AML-193 (cell line): ENCODE measurements at places on chromosomes 1 and 21.

DNA sequence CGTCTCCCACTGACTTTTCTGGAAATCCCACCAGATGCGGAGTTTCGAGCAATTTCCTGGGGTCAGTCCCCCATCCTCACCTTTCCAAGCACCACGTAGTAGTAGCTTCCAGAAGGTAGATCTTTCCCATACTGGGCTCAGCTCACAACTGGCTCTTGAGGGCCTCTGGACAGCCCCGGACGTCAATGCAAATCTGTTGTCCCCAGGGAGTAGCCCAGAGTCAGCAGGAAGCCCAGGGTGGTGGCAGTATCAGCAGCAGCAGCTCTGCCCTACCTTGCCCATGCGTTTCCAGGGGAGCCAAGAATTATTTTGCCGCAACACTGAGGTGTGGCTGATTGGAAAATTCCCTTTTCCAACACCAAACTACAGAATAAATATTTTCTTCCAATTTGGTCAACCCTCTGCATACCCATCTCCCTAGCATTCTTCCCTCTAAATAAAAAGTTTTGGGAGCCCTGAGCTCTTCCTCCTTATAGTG, 70.3 kb downstream of the CD46 start:
- no peak for DNase-seq

DNA sequence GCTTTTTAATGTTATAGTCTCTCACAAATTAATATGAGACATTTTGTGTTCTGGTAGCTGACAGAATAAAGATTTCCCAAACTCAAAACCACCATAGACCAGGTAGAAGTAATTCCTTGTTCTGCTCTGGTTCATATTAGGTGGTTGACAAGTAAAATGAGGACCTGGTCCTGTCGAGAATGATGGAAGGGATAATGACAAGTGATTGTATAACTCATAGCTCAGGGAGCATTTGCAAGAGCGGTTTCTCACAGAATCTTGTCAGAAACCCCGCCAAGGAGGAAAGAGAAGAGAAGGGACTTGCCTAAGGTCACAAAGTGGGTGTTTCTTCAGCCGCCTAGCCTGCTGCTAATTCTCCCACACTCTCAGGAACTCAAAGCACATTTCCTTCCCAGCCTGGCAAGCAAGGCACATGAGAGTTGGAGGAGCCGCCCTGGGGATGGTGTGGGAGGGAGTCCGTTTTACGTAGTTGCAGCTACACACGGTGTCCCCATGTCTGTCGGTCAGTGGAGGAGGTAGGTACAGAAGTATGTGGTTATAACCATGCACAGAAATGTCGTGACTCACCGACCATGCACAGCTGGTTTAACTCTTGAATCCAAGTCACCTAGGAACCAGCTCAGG, 46.5 kb downstream of the SAMD13 start:
- no peak for DNase-seq

- no peak for DNase-seq
Measured at GRCh38 chr1:169052727-169053126, 53.8 kb upstream of the ATP1B1 start.

DNA sequence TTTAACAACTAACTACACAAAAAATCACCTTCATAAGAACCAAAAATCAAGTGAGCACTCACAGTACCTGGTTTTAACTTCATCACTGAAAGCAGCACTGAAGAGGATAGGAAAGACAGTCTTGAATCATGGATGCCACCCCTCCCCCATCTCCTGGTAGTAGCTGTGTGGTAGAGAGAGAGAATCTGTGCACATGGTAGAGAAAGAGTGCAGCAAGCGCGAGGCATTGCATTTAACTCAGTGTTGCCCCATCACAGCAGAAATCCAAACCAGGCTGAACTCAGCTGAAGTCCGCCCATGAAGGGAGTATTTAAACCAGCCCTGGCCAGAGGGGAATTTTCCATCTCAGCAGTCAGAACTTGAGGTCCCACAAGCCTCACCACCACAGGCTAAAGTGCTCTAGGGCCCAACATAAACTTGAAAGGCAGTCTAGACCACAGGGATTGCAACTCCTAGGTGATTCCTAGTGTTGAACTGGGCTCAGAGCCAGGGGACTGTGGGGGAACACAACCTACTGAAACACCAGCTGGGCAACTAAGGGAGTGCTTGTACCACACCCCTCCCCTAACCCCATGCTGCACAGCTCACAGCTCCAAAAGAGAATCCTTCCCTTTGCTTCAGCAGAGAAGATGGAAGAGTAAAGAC, 38.4 kb downstream of the VAV3 start:
- no peak for DNase-seq

DNA sequence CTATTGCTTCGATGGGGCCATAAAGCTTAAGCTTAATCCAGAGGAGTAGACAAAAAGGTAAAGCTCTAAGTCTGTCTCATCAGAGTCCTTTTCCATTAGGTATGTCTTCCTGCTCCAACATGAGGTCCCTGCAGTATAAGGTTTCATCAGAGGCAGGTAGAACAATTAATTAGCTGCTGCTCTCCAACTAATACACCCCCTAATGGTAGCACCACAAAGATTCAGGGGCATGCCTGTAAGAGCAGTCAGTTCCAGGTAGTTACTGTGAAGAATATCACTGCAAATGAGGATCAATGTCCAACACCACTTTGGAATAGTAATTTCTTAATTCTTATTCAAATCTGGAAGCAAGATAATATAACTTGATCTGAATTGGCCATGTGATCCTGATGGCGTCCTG, 160.3 kb upstream of the ESRRG start:
- DNase-seq, result no peak

DNA sequence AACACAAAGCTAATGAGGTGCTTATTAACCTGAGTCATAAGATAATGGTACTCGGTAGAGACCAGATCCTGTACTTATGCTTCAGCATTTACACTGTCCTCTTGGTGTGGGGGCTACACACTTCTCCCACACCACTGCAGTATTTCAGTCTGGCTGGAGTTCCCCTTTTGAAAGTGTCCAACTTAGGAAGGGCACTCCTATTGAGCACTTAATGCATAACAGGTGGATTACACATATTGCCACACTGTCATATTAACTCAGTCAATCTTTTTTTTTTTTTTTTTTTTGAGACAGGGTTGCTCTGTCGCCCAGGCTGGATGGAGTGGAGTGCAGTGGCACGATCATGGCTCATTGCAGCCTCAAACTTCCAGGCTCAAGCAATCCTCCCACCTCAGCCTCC, 1.5 kb downstream of the GPATCH4 start:
- DNase-seq, result peak; percentile 76

GRCh38 chr1:32888677-32889420, 2.6 kb downstream of the HPCA start:
- DNase-seq, result no peak

DNA sequence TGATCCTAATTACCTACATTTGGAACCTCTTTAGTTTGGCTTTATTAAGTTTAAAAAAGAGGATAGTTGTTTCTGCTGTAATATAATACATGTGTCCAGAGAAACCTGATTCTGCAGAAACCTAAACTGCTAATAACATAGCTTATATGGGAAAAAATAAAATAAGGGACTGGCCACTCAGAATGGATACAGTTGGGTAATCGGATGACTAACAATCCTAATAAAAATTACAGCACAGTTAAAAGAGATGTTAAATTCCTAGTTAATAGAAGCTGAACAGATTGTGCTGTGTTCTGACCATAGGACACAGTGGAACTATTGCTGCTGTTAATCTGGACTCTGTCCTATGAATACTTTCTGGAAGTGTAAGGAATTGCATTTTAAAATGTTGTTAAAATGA, 16.0 kb downstream of the ARV1 start:
- no peak for DNase-seq

DNA sequence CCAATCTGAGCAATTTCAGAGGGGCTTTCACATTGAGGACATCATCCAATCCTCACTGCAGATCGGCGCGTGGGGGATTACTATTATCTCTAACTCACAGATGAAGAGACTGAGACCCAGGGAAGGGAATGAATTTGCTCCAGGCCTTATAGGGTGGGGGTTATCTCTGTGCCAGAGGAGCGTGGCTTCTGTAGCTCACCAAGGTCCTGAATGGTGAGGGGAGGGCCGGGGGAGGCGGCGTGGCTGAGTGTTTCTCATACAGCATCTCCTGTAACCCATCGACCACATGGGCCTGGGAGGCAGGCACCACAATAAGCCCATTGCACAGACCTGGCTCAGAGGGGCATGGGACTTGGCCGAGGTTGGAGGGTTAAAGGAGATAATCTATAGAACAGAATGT, 143.0 kb upstream of the KLHDC7A start:
- DNase-seq, result no peak

- DNase-seq, result no peak
Measured at GRCh38 chr1:179090522-179090921, 8.7 kb downstream of the TOR3A start.

DNA sequence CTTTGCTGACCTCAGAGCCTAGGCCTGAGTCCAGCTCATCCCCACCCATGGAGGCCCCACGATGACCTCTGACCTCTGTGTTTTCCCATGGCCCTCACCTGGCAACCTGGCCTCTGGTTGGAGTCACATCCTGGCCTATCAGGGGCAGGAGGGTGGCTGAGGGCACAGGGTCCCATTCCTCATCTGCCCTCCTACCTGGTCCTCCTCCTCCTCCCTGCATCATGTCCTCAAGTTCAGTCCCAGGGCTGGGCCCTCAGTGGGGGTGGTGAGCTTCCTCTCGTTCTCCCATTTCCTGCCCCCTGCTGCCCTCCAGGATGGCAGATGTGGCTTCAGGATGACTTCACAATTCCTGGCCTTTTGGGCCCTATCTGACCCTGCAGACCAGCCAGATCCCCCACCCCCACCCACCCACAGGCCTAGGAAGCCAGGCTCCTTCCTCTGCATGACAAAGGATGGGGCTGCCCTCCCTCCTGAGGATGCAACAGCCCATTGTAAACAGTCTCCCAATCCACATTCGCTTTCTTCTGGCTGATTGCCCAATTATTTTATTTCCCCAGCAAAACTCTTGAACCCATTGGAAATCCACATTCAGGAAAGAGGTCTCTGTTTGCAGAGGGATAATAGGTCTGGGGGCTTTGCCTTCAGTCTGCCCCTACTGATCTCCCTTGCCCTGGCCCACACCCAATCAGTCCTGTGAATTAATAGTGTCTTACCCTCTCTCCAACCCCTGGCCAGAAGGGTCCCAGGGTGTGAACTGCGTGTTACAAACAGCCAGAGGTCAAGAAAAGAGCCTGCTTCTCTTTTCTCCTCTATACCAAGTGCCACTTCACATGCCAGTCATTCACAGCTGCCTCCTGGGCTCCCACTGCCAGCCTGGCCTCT, 10.3 kb upstream of the LEFTY1 start:
- no peak for DNase-seq

- DNase-seq, result no peak
Measured at GRCh38 chr1:56403321-56403720, 176.0 kb downstream of the PLPP3 start.

DNA sequence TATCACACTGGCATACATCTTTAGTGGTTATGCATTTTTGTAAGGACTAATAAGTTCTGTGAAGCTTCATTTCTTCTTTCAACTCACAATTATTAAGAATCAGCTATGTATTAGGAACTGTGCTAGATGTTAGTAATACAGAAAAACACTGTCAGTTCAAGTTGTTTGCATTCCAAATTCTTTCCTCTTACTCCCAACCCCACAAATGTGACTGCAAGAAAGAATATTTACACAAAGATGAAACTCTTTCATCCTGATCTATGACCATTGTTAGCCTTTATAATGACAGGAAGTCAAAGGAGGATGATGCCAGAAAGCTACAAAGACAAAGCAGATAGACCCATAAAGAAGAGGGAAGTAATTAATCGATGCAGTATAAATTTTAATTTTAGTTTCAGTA, 21.0 kb upstream of the GADD45A start:
- DNase-seq, result no peak

DNA sequence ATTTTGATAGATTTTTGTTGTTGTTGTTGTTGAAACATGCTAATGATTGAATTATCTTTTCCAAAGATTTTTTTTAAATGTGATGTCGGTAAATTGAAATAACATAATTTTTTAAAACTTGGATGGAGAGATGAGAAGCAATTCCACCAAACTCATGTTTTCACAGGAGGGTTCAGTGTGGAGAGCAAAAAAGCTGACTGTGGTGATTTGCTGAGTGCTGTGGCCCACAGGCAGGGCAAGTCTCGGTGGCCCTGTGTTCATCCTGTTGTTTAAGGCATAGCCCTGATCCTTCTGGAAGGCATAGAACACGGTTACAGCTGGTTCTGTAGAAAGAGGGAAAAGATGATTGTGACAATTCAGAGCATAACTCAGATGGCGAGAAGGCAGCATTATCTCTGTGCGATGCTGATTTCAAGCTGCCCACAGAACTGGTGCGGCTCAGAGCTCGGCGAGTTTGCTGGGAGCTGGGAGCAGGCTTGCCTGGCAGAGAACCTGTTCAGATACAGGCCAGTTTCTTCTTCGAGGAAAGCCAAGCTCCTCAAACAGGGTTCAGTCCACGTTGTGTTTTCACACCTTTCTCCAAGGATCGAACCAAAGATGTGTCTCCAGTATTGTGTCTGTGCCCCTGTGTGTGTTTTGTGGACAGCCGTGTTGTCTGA, 127.1 kb downstream of the HUNK start:
- no peak for DNase-seq

GRCh38 chr1:20735581-20736111, 3.1 kb upstream of the SH2D5 start:
- DNase-seq, result no peak

DNA sequence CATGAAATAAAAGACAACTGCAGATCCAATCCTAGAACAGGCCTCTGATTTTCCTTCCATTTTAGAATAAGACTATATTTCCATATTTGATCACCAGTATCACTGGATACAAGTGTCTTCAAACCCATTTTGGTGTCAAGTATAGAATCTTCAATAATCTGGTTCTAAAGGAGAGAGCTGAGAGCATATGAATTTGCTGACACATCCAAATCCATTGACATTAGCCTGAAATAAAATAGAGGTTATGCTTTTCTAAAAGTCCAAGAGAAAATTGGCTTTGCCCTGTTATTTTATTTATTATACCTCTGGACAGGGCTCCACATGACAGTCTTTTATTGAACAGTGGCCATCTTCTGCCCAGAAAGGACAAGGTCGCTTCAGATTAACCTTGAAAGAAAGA, 28.6 kb downstream of the ERO1B start:
- DNase-seq, result no peak

DNA sequence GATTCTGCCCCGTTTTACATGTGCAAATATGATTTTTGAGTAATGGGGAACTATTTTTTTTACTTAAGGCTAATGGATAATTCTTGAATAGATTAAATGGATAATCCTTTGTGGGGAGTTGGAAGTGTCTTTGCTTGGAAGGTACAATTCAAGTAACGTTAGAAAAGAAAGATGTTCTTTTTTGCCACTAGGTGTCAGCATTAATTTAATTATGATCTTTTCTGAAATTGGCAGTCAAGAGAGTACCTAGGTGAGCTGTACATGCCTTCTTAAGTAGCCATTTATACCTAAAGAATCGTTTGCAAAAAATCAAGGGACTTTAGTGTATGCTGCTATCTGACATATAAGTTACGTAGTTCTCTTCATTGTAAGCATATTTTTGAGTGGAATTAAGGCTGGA, 2.2 kb downstream of the FBXO28 start:
- peak; percentile 81 for DNase-seq

DNA sequence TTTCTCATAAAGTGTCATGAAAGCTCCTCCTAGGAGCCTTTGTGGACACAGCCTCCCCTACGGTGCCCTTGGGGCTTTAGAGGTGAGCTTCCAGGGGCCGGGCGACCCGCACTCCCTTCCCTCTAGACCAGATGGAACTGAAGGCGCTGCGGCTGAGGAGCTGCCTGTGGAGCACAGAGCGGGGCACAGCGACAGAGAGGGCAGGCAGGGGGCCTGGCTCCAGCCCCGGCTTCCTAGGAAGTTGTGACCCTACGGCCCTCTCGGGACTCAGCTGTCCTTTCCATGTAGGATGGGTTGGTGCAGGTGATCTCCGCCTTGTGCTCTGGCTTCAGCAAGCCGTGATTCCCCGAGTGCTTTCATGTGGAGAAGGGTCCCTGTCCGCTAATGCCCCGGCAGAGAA, 23.6 kb upstream of the NEK2 start:
- DNase-seq, result no peak

- DNase-seq, result no peak
Measured at GRCh38 chr1:58060559-58061170, 485.9 kb downstream of the OMA1 start.
